Mesendoderm (in vitro differentiated cells): ENCODE measurements at places on chromosomes 4 and X.

- DNase-seq, result no peak
Measured at GRCh38 chr4:155762334-155762733, 3.5 kb downstream of the GUCY1B1 start.

- peak; percentile 70 for DNase-seq
Measured at GRCh38 chr4:2413821-2414610, 4.4 kb downstream of the ZFYVE28 start.

DNA sequence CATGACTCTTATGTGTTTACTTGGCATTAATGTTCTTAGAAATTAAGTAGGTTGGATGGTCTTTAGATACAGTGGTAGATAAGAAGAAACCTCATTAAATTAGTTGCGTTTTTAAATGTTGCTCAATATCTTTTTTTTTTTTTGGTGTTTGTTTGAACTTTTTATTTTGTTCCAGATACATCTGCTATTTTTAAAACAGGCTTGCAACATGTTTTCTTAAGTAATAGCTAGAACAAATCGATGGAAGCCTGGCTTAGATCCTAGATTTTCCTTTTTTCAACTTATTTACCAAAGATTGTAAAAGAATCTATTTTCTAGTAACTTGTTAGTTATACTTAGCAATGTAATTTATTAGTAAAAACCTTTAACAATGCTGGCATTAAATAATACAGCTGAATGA lies 9.3 kb downstream of the CNKSR2 start:
- no peak for DNase-seq

- no peak for DNase-seq
Measured at GRCh38 chr4:158202481-158202880, 7.8 kb upstream of the TMEM144 start.

GRCh38 chr4:183337349-183337748 lies 15.1 kb upstream of the CLDN24 start:
- DNase-seq, result no peak

- DNase-seq, result no peak
Measured at GRCh38 chr4:5409237-5409636, 299.1 kb downstream of the EVC2 start.

GRCh38 chr4:31086756-31087330 lies 366.7 kb downstream of the PCDH7 start:
- DNase-seq, result no peak

GRCh38 chr4:6918338-6918737 lies 8.7 kb downstream of the TBC1D14 start:
- DNase-seq, result no peak

- no peak for DNase-seq
Measured at GRCh38 chr4:89324671-89325070, 17.1 kb upstream of the GPRIN3 start.

DNA sequence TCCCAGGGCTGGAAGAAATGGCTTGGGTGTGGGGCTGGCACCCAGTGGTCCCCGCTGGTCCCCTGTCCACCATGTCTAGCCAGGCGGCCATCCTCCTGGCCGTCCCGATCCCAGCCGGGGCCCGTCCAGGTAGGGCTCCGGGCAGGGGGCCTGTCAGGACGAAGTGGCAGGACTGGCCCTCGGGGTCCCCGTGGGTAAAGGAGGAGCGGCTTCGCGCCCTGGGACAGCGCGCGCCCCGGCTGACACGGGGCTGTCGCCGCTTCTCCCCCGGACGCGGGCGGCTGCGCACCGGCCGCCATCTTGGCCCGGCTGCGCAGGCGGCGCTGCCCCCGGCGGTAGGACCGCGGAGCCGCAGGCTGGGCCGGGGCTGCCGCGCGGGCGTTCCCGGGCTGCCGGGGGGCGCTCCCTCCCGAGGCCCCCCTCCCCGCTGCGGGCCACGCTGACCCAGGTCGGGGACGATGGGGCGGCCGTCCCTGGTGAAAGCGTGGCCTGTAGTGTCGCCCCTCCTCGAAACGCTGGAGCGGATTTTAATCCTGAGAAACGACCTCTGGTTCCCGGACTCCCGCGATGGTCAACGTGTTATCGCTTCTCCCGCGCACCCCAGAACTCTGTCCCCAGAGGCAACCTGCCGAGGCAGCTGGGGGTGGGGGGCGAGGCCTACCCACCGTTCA lies 60.4 kb upstream of the BCOR start:
- DNase-seq, result peak; percentile 34
